ENCODE measurements at places on chromosomes 3 and 15.

DNA sequence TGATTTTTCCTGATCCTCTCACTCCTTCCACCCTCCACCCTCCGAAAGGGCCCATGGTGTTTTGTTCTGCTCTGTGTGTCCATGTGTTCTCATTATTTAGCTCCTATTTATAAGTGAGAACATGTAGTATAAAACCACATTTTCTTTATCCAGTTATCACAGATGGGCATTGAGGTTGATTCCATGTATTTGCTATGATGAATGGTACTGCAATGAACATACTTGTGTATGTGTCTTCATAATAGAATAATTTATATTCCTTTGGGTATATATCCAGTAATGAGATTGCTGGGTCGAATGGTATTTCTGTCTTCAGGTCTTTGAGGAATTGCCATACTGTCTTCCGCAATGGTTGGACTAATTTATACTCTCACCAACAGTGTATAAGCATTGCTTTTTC, 126.0 kb downstream of the IMPG2 start:
- no peak for DNase-seq

DNA sequence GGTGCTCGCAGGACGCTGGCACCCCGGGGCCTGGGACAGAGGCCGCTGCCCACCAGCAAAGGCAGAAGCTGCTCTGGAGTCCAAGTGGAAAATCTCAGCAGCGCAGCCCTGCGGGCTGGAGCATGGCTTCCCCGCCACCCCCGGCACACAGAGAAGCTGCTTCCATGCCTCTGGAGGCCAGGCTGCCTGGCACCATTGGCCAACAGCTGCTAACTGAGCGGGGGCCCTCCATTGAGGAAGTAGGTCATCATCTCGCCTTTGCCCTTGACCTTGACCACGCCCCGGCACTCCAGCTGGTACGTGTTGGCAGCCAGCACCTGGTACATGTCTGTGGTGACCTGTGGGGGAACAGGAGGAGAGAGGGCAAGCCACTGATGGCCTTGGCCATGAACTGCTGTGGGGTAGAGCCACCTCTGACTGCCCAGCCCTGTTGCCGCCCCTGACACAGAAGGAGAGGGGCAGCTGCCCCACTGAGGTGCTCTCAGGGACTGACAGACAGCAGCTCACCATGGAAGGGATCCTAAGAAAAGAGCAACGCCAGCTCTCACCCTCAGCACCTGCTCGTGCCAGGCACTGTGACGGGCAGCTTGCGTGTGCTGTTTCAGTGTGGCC, 82.8 kb downstream of the SEC22A start:
- DNase-seq: peak; percentile 39

GRCh38 chr15:92157666-92158298, 235.9 kb upstream of the ST8SIA2 start:
- no peak for DNase-seq

GRCh38 chr3:127762077-127762786, 60.1 kb downstream of the MGLL start:
- DNase-seq: no peak

DNA sequence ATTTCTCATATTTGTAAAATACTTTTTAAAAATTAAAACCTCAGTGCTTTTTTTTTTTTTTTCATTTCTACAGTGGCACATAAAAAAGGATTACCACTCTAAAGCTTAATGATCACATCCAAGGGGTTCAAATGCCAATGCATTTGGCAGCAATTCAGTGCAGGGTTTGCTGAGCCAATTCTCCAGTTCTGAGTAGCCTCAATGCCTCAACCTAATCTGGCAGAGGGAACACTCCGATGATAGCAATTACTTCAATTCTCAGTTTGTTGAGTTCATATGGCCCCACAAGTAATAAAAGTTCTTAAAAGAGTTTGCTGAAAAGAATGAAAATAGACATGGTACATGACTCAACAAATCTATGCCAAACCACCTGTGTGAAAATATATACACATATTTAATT, 79.3 kb upstream of the RBMS3 start:
- no peak for DNase-seq
